ENCODE measurements at places on chromosomes 6 and 20. TPM values are rescaled to one million over a fixed set of nuclear protein-coding genes. Genes with fewer than 3 reads are reported as not detected.

The C20orf144 gene
- total RNA-seq, result not detected

The MTFR2 gene
- total RNA-seq, result 3.6 TPM

The CALHM6 gene
- 1.3 TPM for total RNA-seq

The SRMS gene
- not detected for total RNA-seq

The TREML2 gene
- total RNA-seq, result not detected

The NKAPL gene
- total RNA-seq, result 0.57 TPM

The C6orf132 gene
- 0.06 TPM for total RNA-seq

The RSPO3 gene
- total RNA-seq, result under 0.01 TPM

The HMGN3 gene
- 58.7 TPM for total RNA-seq

The RAB32 gene
- total RNA-seq, result 70.1 TPM

The PRR18 gene
- total RNA-seq, result not detected

The OR2B2 gene
- total RNA-seq, result not detected

The PTK7 gene
- total RNA-seq, result 2.8 TPM

The PRND gene
- total RNA-seq, result 2.4 TPM

The TAAR9 gene
- total RNA-seq, result not detected

The ULBP1 gene
- total RNA-seq, result 0.16 TPM

The LHFPL5 gene
- total RNA-seq, result not detected

The GHRH gene
- not detected for total RNA-seq

The SLPI gene
- total RNA-seq, result not detected

The TPX2 gene
- 25.2 TPM for total RNA-seq

The HLA-F gene
- 73.2 TPM for total RNA-seq

The GSTA2 gene
- total RNA-seq, result not detected

The SMLR1 gene
- total RNA-seq, result not detected

The TMC2 gene
- not detected for total RNA-seq

The APOBEC2 gene
- not detected for total RNA-seq

The MCM9 gene
- 19.6 TPM for total RNA-seq

The ACOT13 gene
- 8.9 TPM for total RNA-seq

The C6orf89 gene
- 32.7 TPM for total RNA-seq

The TREM2 gene
- total RNA-seq, result not detected

The GJA10 gene
- not detected for total RNA-seq

Data from bladder microvascular endothelial cell (primary cell).